ENCODE measurements at places on chromosomes 3 and 15.
A peak's percentile ranks its signal among the peaks of the same experiment; 100 is the strongest.

GRCh38 chr3:53795176-53795575, 51.0 kb downstream of the CHDH start:
- DNase-seq = no peak

- DNase-seq = no peak
Observed at GRCh38 chr3:71573181-71573580, 10.3 kb downstream of the FOXP1 start.

- DNase-seq = no peak
Observed at GRCh38 chr3:18016366-18016765, 273.9 kb upstream of the TBC1D5 start.

GRCh38 chr3:128257632-128258031, 104.4 kb downstream of the EEFSEC start:
- no peak for DNase-seq

DNA sequence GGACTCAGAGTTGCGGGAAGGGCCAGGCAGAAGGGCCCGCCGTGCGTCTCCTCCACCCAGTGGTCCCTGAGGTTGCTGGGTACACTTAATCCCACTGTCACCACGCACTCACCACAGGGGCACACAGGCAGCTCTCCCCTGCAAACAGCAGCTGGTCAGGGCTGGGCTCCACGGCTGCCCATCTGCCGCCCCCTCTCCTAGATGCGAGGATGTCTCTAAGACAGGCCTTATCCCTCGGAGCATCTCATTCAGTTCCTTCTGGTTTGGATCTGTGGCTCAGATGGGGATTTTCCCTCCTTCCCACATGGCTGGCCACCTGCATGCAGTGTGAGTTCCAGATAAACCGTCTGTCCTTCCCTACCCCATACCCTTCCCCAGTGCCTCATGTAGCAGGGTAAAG, 26.3 kb downstream of the MRPS11 start:
- DNase-seq = no peak

- DNase-seq = no peak
Observed at GRCh38 chr3:63494646-63495045, 157.8 kb upstream of the SNTN start.

GRCh38 chr15:89735773-89736172, 15.3 kb downstream of the MESP1 start:
- no peak for DNase-seq

DNA sequence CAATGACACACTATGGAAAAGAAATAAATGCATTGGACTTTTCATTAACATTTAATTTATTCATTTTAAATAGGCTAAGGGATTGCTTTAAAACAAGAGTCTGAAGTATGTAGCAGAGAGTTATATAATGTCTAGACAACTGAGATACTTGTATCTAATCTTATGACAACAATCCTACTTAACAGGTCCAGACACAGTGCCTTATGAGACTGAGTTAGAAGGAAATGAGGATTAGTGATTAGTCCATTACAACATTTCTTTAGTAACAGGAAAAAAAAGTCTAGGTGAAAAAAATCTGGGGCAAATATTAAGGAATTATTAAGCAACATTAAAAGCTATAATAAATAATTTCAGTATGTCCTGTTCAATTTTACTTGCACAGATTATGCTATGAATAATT, 140.6 kb downstream of the MEIS2 start:
- DNase-seq = no peak

DNA sequence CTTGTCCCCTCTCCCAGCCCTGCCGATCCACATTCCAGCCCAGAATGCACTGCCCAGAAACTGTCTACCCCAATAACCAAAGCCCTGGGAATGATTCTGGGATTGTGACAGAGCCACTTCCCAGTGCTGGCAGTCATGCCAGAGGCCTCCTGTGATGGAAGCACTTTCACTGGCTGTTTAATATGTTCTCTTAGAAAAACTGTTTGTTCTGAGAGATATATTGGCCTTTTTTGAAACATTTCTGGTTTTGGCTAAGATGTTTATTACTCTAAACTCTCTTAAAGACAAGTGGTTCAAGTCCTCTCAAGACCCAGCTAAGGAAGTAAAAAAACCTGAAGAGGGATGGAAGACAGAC, 74.0 kb upstream of the HACD2 start:
- DNase-seq = no peak

DNA sequence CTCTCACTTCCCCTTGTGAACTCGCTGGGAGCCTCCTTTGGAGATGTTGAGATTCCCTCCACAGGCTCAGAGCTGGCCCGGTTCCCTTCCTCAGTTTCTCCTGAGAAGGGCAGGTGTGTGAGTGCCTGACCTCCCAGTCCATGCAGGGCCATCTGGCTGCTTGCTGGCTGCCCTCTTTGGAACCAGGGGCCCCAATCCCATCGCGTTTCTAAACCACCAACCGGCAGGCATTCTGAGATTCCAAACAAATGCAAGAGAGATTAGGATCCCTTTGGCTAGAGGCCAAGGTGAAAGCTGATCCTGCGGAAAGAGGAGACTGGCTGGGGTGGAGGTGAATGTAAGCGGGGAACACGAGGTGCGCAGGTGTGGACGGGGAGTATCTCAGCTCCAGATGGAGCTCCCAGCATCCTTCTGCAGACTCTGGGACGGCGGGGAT, 2.9 kb upstream of the PRRT3 start:
- no peak for DNase-seq

DNA sequence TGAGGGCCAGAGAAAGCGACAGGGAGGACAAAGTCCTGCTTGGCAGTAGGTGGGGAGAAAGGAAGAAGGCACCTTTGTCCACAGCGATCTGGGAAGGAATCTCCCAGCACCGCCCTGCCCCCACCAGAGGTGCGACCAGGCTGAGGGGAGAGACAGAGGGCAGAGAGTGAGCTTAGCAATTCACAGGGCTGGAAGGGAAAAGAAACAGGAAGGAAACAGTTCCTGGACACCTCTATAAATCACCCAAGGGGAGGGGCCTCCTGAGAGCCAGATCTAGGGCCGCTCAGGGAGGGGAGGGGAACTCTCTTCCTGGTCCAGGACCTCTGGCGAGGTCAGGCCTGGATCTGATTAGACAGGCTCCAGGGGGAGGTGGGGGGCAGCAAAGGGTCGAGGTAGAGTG, 35.4 kb downstream of the RNU5B-1 start:
- no peak for DNase-seq

- DNase-seq = no peak
Observed at GRCh38 chr15:28904541-28905315, 19.0 kb downstream of the APBA2 start.

- no peak for DNase-seq
Observed at GRCh38 chr3:74281705-74282104, 332.8 kb downstream of the CNTN3 start.

GRCh38 chr15:60362321-60363086, 35.3 kb downstream of the ANXA2 start:
- DNase-seq = no peak

- DNase-seq = peak; percentile 55
Observed at GRCh38 chr3:11643201-11643603, 513 bp downstream of the VGLL4 start.

- DNase-seq = no peak
Observed at GRCh38 chr3:149235599-149236424, 14.2 kb upstream of the CP start.

GRCh38 chr3:197042539-197042938, 12.9 kb upstream of the MELTF start:
- DNase-seq = no peak

DNA sequence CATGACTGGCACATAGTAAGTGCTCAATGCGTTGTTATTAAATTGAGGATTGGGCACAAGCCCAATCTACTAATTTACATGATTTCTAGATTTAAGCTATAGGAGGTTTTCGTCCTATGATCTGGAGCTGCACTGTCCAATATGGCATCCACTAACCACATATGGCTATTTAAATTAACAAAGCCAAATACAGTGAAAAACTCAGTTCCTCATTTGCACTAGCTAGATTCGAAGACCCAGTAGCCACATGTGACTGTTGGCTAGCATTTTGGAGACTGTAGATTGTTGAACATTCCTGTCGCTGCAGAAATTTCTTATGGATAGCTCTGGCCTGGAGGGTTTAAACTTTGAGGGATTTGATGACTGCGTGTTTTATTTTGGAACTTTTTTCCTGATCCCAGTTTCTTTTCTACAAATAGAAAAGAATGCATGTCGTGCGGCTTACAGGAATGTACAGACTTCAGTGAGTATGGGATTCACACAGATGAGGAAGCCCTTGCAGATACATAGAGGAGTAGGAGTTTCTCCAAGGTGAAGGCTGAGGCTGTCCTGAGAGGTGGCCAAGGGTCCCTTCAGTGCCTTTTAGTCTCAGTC, 82.8 kb downstream of the SLCO3A1 start:
- DNase-seq = no peak

DNA sequence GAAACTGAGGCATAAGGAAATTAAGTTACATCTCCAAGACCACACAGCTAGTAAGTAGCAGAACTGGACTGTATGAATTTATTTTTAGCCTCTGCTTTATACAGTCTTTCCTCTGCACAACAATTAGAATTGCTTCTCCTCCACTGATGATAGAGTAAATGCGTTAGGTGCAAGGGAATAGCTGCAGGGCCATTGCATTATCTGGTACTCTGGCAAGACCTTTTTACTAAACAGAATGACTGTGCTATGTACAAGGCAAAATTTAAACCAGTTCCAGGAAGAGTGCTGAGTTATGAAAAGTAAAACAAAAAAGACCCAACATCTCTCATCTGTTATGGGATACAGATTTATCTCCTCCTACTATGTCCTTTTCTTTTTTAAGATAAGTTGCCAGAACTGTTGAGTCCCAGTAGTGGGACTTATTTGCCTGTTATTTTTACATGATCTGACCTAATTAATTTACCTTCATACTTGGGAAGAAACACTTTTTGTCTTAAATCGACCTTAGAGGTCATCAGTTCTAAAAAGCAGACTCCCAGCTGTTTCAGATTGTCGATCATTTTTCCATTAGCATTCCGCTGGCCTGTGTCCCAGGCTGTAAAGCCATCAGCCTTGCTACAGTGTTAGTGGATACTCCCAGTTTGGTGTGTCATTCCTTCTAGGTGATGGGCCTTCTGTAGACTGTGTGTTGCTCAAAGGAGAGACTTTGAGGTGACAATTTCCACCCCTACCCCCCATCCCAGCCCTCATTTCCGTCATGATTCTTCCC, 147.5 kb upstream of the NUDT16 start:
- no peak for DNase-seq

- DNase-seq = no peak
Observed at GRCh38 chr3:190378240-190378891, 9.6 kb upstream of the CLDN16 start.

GRCh38 chr3:133930341-133930933, 34.8 kb upstream of the RAB6B start:
- no peak for DNase-seq

DNA sequence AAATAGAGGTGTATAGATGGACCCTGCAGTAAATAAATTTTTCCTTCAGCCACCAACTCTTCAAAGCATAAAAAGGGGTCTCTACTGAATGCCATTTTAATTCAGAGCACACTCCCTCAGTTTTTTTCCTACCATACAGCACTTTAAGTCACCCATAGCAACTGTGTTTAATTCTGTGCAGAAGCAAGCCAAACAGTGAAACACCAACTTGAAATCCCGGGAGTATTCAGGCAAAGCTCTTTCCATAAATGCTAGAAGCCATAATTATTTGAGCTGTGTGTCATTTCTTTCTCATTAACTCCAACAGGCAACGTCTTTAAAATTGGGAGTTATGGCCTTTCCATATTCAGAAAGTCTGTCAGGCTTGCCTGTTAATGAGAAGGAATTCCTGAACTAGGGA, 562.1 kb downstream of the GRM7 start:
- no peak for DNase-seq

DNA sequence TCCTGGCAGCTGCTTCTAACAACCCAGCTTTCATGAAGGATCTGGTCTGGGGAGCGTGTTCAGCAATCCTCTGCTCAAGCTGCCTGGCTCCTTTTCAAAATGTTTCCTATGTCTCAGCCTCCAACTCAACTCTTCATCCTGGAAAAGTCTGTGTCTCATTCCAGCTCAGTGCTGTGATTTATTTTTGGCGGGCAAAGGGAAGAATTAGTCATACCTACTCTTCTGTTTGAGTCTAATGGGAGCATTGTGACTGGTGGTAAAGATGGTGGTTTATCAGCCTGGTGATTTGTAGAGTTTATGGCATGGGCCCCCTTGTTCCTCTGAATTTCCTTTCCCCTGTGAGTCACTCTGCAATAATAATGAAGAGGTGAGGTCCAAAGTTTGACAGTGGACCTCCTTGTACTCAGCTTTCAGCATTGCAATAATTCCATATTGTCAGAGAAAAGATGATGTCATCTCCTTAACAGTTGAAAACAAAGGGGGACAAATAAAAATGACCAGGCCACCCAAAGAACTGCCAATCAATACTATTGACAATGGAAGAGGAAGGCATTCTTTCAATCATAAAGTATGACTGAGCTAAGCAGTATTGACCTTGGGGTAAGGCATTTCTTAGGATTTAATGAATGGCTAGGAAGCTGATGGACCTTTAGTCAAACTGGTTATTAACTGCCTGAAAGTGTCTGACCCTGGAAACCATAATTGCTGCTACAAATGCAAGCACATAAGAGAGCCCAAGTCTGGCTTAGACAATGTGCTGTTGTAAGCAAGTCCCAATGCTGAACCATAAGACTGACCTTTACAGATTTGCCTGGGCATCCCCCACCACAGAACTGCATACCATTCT, 204.7 kb upstream of the MCTP2 start:
- no peak for DNase-seq

DNA sequence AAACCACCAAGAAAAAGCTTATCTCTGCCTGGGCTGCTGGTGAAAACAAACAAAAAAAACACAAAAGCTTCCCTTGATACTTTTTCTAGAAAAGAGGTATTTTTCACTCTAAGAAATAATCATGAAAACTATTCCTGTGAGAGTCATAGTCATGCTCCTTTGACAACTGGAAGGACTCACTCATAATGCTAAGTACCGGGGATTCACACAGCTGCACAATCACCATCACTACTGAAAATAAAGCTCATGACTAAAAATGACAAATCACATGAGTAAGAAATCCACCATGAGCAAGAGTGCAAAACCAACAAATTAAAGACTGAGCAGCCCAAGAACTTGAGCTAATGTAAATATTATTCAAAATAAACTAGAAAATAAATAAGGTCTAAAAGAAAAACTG, 10.6 kb upstream of the POU1F1 start:
- DNase-seq = no peak

- DNase-seq = peak; percentile 67
Observed at GRCh38 chr15:79380755-79381497, 51.2 kb upstream of the MINAR1 start.

DNA sequence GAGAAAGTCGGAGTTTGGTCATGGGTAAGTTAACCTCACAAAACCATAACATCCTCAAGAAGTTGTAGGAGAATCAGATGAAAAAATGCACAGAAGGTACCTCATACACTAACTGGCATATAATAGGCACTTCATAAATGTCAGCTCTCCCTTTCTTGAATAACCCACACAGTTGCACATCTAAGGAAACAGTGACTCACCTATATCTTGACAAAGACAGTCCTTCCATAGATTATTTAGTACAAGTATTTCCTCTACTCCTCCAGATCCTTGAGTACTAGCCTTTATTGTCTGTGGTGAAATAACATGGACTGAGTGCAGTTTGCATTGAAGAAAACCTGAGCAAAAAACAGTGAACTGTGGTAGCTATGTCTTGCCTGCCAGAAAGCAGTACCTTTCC, 46.6 kb downstream of the MAGI1 start:
- DNase-seq = no peak

- no peak for DNase-seq
Observed at GRCh38 chr15:26298659-26299170, 435.6 kb upstream of the ATP10A start.
